Stimulated activated CD4-positive, alpha-beta T cell treated with anti-CD3 and anti-CD28 coated beads, Interleukin-12 subunit alpha, Interleukin-12 subunit beta, amount 100 ng/mL, for 4 hours (primary cell): ENCODE measurements at places on chromosomes 7 and 10.
A peak's percentile ranks its signal among the peaks of the same experiment; 100 is the strongest.

DNA sequence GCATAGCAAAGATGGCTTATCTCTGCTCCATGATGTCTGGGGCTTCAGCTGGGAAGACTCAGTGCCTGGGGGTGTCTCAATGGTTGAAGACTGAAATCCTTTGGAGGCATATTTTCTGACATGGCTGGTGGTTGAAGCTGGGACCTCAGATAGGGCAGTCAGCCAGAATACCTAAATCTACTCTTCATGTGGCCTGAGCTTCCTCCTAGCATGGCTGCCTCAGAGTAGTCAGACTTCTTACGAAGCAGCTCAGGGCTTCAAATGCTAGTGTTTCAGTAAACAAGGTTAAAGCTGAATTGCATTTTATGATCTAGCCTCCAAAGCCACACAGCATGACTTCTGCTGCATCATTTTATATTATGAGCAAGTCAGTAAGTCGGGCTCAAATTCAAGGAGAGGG lies 2.6 kb upstream of the BRAF start:
- no peak for DNase-seq

DNA sequence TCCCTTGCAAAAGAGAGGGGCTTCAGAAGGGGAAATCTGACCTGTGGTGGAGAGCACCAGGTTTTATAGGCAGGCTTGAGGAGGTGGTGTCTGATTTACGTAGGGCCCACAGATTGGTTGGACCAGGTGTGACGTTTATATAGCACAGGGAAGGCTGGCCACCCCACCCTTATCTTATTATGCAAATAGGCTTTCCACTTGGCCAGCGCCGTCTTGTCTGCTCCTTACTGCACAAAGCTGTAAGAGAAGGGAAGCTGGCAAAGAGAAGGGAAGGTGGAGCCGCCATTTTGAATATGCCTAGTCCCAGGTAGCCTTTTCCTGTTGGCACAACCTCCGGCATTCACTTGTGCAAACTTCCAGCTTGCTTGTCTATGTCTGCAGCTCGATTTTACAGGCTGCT lies 221.4 kb downstream of the GATA3 start:
- no peak for DNase-seq

GRCh38 chr7:19239951-19240350 lies 94.7 kb upstream of the FERD3L start:
- DNase-seq = no peak

GRCh38 chr7:28926871-28927597 lies 31.1 kb downstream of the TRIL start:
- DNase-seq = peak; percentile 8

DNA sequence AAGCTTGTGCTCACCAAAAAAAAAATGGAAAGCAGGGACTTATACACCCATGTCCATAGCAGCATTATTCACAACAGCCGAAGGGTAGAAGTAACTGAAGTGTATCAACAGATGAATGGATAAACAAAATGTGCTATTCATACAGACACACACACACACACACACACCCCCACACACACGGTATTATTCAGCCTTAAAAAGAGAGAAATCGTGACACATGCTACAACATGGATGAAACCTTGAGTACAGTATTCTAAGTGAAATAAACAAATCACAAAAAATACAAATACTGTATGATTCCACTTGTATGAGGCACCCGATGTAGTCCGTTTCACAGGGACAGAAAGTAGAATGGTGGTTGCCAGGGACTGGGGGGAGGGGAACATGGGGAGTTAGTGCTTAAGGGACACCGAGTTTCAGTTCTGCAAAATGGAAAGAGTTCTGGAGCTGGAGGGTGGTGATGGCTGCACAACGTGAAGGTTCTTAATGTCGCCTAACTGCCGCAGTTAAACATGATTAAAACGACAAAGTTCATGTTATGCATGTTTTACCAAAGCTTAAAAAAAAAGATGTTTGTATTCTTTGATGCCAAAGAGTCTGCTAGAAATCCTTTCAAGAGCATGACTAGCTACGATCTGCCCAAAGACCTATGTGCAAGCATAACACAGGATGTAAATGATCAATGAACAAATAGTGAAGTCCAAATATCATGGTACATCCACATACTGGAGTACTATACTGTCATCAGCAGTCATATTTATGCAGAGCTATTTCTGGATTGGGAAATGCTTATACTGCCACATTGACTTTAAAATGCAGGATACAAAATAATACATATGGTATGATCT lies 7.2 kb downstream of the TNS3 start:
- no peak for DNase-seq

DNA sequence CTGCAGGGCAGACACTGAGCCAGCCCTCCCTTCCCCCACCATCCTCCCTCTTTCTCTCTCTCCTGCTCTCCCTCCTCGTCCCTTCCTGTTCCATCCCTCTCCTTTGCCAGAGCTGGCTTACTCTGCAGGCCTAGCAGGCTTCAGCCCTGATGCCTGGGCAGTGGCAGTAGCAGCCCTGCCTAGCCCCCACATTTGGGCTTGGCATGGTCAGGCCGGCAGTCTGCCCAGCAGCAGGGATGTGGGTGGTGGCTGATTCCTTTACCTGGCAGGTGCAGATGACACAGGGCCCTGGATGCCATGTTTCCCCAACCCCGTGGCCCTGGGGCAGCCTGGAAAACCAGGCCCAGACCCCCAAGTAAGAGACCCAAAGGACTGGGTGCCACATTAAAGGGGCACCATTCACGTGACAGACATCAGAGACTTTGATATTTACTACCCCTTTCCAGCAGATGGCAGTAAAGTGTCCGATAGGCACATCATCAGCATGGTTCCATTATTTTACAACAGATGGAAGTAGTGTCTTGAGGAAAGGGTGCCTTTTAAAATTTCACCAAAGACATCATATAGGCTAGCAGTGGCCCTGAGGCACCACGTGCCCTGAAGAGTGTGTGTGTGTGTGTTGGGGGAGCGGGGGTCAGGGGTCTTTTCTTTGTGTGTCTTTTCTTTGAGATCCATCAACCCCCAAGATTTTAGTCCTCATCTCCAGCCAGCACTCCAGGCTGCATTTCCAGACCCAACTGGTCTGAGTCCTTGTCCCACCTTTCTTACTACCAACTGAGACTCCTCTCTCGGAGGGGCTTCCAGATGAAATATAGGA lies 5.9 kb downstream of the KCP start:
- no peak for DNase-seq

DNA sequence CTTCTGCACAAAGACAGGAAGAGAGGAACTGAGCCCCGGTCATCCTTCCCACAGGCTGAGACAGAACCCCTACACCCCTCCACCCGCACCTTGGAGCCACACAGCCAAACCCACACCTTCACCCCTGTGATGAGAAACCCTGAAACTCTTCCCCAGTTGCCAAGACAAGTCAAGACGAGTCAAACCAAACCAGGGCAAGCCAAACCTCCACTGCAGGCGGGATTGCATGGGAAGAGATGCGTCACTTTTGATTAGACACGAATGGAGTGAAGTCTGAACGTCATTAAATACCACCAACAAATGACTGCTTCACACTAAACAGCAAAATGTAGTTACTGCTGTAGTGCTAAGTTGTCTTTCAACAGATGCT lies 73.8 kb downstream of the PRPF18 start:
- no peak for DNase-seq

- no peak for DNase-seq
Measured at GRCh38 chr10:101230183-101230917, 1.1 kb upstream of the LBX1 start.
